ENCODE measurements at places on chromosomes 2 and 18.
A peak's percentile ranks its signal among the peaks of the same experiment; 100 is the strongest.

GRCh38 chr2:106332054-106332453 is 136.2 kb downstream of the RGPD3 start:
- no peak overlapping the region for H3K27ac ChIP-seq
- DNase-seq: no peak
- H3K4me1 ChIP-seq: peaks cover 3% of the 10 kb centered on the region
- H3K36me3 ChIP-seq: no peaks in the 10 kb centered on the region

GRCh38 chr18:23012249-23012648 is 79.1 kb downstream of the RBBP8 start:
- no peaks in the 10 kb centered on the region for H3K36me3 ChIP-seq
- DNase-seq: no peak
- H3K4me1 ChIP-seq: no peaks in the 10 kb centered on the region
- no peak overlapping the region for H3K4me3 ChIP-seq
- no peaks in the 10 kb centered on the region for H3K27me3 ChIP-seq
- no peak overlapping the region for H3K27ac ChIP-seq

DNA sequence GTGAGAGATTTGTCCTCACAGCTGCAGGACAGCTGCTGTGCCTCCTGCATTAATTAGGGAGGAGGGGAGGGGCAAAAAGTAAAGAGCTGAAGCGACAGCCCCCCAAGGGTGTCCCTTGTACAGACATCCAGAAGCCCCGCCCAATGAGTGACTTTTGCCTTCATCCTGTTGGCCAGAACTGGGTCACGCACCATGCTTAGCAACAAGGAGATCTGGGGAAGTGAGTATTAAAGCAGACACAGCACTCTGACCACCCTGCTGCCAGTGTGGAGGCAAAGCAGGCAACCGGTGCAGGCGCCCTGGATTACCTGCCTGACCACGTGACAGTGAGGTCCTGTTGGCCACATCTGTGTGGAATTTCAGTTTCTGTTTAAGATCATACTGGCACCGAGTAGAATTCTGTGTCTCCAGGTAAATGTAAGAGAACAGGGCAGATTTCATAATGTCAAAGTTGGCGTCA is 21.5 kb upstream of the BIN1 start:
- H3K27ac ChIP-seq: no peak overlapping the region
- no peak for DNase-seq
- no peak overlapping the region for H3K4me3 ChIP-seq
- H3K4me1 ChIP-seq: peaks cover 6% of the 10 kb centered on the region

GRCh38 chr2:239814861-239815601 is 210.1 kb downstream of the NDUFA10 start:
- no peaks in the 10 kb centered on the region for H3K27me3 ChIP-seq
- no peaks in the 10 kb centered on the region for H3K4me1 ChIP-seq

DNA sequence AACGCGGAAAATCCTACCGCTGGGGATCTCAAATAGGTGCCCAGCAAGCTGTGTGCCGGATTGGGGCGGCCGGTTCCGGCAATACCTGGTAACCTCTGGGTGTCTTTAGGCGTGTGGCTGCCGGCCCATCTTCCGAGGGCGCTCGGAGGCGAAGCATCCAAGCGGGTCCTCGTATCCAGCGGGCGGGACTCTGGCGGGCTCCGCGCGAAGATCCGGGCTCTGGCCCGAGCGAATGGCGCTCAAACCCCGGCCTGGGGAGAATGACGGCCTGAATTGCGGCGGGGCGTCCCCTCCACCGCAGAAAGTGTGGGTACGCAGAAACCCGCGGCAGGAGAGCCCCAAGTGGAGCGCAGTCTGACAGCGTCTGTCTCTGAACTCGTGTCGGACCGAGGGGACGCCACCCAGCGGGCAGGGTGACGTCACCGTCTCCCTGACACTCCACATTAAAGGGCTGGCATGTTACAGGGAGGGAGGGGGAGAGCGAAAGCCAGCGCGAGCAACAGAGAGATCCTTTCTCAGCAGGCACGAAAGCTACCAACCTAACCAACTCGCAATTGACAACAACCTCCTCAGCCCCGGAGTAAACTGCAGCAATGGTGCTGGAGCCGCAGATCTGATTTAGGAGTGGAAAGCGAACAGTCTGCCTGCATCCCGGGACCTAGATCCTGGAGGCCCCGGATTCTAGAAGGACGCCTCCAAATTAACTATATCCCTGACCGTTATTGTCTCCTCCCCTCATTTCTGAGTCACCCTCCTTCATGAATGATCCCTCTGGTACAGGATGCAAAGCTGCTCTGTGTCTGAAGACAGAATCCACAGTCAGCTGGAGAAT is at the start of gene SKOR2:
TSS of gene SKOR2 (minus strand) at position 372 of the 832 bp plus-strand sequence. CDS start 2,477 bp downstream, outside the sequence.
- no peak within 1 kb of the TSS for H3K4me3 ChIP-seq
- peaks cover 88% of the 10 kb centered on the region for H3K27me3 ChIP-seq
- H3K27ac ChIP-seq: no peak within 1 kb of the TSS
- DNase-seq: no peak
- peaks cover 13% of the 10 kb centered on the region for H3K4me1 ChIP-seq

- H3K27me3 ChIP-seq: no peaks in the 10 kb centered on the region
- H3K4me1 ChIP-seq: no peaks in the 10 kb centered on the region
- peak overlapping the region; percentile 74 for H3K27ac ChIP-seq
Measured at GRCh38 chr2:157052685-157053224, 204.8 kb upstream of the GALNT5 start.

- H3K4me3 ChIP-seq: no peak overlapping the region
- no peaks in the 10 kb centered on the region for H3K4me1 ChIP-seq
- DNase-seq: no peak
- no peak overlapping the region for H3K27ac ChIP-seq
Measured at GRCh38 chr2:201242571-201243277, 17.6 kb upstream of the CASP8 start.

- H3K27me3 ChIP-seq: no peaks in the 10 kb centered on the region
- DNase-seq: no peak
- no peaks in the 10 kb centered on the region for H3K36me3 ChIP-seq
- no peak overlapping the region for H3K4me3 ChIP-seq
- no peaks in the 10 kb centered on the region for H3K4me1 ChIP-seq
- H3K27ac ChIP-seq: no peak overlapping the region
Measured at GRCh38 chr2:58130238-58130637, 83.6 kb downstream of the VRK2 start.

- no peak overlapping the region for H3K27ac ChIP-seq
- peaks cover 24% of the 10 kb centered on the region for H3K27me3 ChIP-seq
- peaks cover 6% of the 10 kb centered on the region for H3K4me1 ChIP-seq
- H3K4me3 ChIP-seq: no peak overlapping the region
- DNase-seq: no peak
- H3K36me3 ChIP-seq: no peaks in the 10 kb centered on the region
Measured at GRCh38 chr2:218828477-218828778, 3.2 kb downstream of the PRKAG3 start.

- H3K4me3 ChIP-seq: no peak overlapping the region
- H3K4me1 ChIP-seq: no peaks in the 10 kb centered on the region
- no peaks in the 10 kb centered on the region for H3K36me3 ChIP-seq
- H3K27me3 ChIP-seq: no peaks in the 10 kb centered on the region
- no peak for DNase-seq
Measured at GRCh38 chr2:211898702-211899101, 639.9 kb downstream of the ERBB4 start.

DNA sequence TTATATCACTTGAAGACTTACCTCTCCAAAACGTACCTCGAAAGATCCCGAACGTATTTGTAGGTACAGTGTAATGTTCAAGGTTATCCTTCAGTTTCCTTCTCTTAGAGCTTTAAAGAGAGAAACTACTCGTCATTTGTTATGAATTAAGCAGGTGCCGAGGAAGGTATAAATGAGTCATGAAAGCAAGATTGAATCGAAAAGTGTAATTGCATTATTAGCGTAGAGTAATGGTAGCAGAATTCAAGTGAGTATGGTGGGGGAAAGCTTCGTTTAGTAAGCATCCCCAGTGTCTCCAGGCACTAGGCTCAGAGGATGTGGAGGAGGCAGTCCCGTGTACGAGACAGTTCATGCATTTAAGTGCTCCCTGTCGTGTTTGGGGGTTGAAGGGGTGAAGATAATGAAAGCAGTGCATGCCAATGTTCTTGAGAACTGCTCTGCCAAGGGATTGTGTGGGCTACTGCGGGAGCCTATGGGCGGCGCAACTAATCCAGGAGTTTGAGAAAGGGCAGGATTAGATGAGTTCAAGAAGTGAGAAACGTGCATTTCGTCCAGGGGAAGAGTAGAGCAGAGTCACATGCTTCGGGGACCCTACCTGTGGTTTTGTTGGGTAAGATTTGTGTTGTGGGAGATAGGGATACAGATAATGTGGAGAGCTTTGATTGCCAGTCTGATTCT is 858 bp downstream of the POLR1B start:
- peak; percentile 41 for DNase-seq
- H3K27me3 ChIP-seq: no peaks in the 10 kb centered on the region
- no peak overlapping the region for H3K27ac ChIP-seq
- peaks cover 13% of the 10 kb centered on the region for H3K36me3 ChIP-seq
- peak overlapping the region; percentile 94 for H3K4me3 ChIP-seq
- H3K4me1 ChIP-seq: peaks cover 12% of the 10 kb centered on the region

GRCh38 chr2:160876029-160876428 is 284.2 kb upstream of the TANK start:
- no peaks in the 10 kb centered on the region for H3K36me3 ChIP-seq
- H3K27me3 ChIP-seq: no peaks in the 10 kb centered on the region
- no peak for DNase-seq
- no peak overlapping the region for H3K4me3 ChIP-seq
- no peaks in the 10 kb centered on the region for H3K4me1 ChIP-seq

DNA sequence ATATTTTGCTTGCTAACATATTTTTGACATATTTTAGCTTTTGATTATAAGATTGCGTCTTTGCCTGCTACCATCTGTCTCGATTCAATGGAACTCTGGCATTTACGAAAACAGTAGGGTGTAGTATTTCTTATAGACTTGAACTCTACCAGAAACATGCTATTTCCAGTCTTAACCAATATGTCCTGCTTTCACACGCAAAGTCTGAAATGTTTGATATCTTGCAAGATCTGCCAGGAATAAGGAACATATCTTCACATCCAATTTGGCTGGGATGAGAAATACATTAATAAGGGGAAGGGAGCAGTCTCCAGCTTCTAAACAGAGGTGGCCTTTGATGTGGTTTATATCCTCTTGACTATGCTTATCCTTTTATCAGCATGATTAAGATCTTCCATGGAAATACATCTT is 299.4 kb downstream of the ZNF521 start:
- no peak overlapping the region for H3K27ac ChIP-seq
- H3K36me3 ChIP-seq: no peaks in the 10 kb centered on the region
- no peak for DNase-seq
- no peaks in the 10 kb centered on the region for H3K27me3 ChIP-seq
- H3K4me1 ChIP-seq: peaks cover 5% of the 10 kb centered on the region

DNA sequence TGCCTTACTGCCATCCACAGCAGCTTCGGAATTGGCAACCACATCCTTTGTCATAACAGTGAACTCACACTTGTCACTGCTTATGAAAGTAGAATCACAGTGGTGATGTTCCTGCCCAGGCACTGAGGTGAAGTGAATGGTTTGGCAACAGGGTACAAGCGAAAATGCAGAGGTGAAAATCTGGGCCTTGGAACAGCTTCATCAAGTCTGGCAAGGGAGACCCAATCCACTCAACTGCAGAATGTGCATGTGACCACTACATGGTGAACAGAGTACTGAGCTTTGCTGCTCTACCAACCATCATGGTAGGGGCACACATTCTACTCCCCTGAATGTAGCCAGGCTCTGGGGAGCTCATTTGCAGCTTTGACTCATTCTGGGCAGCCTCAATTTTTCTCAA is 15.0 kb upstream of the SKA1 start:
- H3K4me3 ChIP-seq: no peak overlapping the region
- peaks cover 17% of the 10 kb centered on the region for H3K27me3 ChIP-seq
- H3K36me3 ChIP-seq: no peaks in the 10 kb centered on the region
- H3K27ac ChIP-seq: no peak overlapping the region
- H3K4me1 ChIP-seq: peaks cover 1% of the 10 kb centered on the region

DNA sequence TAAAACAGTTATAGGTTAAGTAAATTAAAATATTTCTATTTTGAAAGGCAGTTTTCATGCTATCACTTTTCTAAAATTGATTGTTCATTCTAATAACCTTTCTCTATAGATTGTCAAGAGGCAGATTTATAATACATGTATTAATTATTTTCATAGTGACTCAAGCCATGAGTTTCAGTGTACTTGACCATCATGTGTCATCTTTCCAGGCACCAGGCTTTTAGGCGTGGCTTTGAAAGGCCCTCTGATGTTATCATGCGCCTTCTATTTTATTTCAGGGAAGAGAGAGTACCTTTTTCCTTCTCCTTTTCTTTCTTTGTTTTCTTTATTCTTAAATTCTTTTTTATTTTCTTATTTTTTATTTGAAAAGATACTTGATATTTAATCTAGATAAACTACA is 128.3 kb upstream of the ETAA1 start:
- H3K4me1 ChIP-seq: no peaks in the 10 kb centered on the region
- no peak overlapping the region for H3K27ac ChIP-seq
- H3K4me3 ChIP-seq: no peak overlapping the region
- no peaks in the 10 kb centered on the region for H3K27me3 ChIP-seq
- H3K36me3 ChIP-seq: no peaks in the 10 kb centered on the region

DNA sequence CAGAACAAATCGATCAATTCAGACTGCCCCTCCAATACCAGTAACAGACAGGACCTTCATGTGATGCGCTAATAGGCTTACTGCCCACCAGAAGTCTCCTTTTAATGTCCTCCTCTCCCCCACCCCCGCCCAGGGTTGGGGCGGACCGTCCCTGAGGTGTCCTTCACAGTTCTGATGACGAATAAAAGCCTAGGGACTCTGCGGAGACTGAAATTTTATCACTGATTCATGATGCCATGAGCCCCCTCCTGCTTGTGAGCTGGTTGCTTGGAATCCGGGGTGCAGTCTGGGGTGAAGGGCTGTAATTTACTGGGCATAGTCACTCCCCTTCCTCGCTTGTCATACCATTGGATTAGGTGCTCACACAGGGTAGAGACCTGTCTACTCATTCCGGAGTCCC is 42.3 kb downstream of the B3GNT2 start:
- no peaks in the 10 kb centered on the region for H3K36me3 ChIP-seq
- no peak overlapping the region for H3K4me3 ChIP-seq
- H3K27ac ChIP-seq: no peak overlapping the region
- H3K4me1 ChIP-seq: no peaks in the 10 kb centered on the region
- no peak for DNase-seq

GRCh38 chr2:231250698-231251097 is 52.3 kb downstream of the ARMC9 start:
- peaks cover 2% of the 10 kb centered on the region for H3K4me1 ChIP-seq
- H3K4me3 ChIP-seq: no peak overlapping the region
- H3K27ac ChIP-seq: no peak overlapping the region
- peaks cover 54% of the 10 kb centered on the region for H3K36me3 ChIP-seq
- DNase-seq: no peak

GRCh38 chr2:3379339-3379646 is 201 bp upstream of the TRAPPC12 start:
- peaks cover 14% of the 10 kb centered on the region for H3K4me1 ChIP-seq
- peak overlapping the region; percentile 98 for H3K4me3 ChIP-seq
- DNase-seq: no peak
- H3K36me3 ChIP-seq: peaks cover 26% of the 10 kb centered on the region
- H3K27me3 ChIP-seq: no peaks in the 10 kb centered on the region

GRCh38 chr18:9516437-9517064 is 41.2 kb downstream of the RALBP1 start:
- peaks cover 5% of the 10 kb centered on the region for H3K4me1 ChIP-seq
- peaks cover 11% of the 10 kb centered on the region for H3K36me3 ChIP-seq
- DNase-seq: peak; percentile 60
- H3K27me3 ChIP-seq: no peaks in the 10 kb centered on the region

GRCh38 chr2:173028141-173028540 is 47.5 kb upstream of the MAP3K20 start:
- H3K4me1 ChIP-seq: peaks cover 1% of the 10 kb centered on the region
- no peaks in the 10 kb centered on the region for H3K27me3 ChIP-seq
- no peak overlapping the region for H3K4me3 ChIP-seq
- H3K36me3 ChIP-seq: no peaks in the 10 kb centered on the region
